ENCODE measurements at places on chromosomes 5 and 9. TPM values are rescaled to one million over a fixed set of nuclear protein-coding genes. Genes with fewer than 3 reads are reported as not detected.
A peak's percentile ranks its signal among the peaks of the same experiment; 100 is the strongest.

DNA sequence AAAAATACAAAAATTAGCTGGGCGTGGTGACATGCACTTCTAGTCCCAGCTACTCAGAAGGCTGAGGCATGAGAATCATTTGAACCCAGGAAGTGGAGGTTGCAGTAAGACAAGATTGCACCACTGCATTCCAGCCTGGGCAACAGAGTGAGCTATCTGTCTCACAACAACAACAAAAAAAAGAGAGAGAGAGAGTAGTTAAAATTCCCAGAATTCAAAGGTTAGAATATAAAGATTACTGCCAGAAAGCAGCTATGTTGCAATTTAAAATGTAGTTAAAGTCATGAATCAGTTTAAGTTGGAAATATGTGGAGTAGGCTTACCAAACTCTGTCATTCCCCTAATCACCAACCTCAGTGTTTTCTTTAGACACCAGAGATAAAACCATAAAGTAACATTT lies 58.7 kb upstream of the SUSD1 start:
- DNase-seq = no peak

GRCh38 chr5:82855893-82856550 lies 221.2 kb downstream of the TMEM167A start:
- DNase-seq = no peak

GRCh38 chr5:140672455-140673186 lies 755 bp downstream of the DND1 start:
- DNase-seq = peak; percentile 45

- no peak for DNase-seq
Measured at GRCh38 chr5:147426640-147427327, 83.1 kb downstream of the DPYSL3 start.

DNA sequence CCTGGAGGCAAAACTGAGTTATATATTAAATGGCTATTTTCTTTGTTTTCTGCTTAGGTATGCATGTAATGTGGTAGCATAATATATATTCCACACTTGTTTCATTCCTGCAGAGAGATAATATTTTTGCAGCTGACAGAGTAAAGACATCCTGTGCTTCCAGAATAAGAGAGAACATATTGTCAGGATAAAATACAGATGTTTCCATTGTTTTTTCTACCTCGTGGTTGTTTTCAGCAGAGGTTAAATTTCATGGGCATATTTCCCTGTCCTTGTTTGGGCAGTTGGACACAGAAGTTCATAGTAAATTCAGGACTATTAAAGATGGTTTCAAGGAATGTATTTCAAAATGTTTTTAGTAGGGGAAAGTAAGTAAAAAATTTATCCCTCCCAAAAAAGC lies 47.6 kb upstream of the MEGF10 start:
- no peak for DNase-seq

GRCh38 chr5:82624062-82624461 lies 345.9 kb upstream of the RPS23 start:
- DNase-seq = no peak

DNA sequence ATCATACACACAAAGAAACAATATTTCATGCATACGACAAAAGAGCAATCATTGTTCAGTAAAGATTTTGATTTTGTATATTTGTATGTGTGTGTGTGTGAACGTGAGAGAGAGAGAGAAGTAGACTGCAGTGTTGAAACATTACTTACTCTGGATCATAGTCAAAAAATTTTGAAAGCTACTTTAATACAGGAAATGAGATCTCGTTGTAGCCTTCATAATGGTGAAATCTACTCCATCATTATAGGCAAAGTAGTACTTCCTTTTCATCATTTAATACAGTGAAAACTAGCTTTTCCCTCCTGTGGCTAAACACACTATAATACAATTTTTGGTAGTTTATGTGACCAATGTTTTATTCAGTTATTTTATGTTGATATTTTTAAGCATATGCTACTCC lies 1427.7 kb upstream of the C9orf72 start:
- no peak for DNase-seq

The ITGA2 gene
- total RNA-seq = 2.3 TPM

The CHMP5 gene
- total RNA-seq = 119 TPM

The SRD5A1 gene
- 9.5 TPM for total RNA-seq

The SLC22A5 gene
- total RNA-seq = 3.6 TPM

The DELE1 gene
- total RNA-seq = 49.3 TPM

The BRINP1 gene
- total RNA-seq = not detected

The C5orf63 gene
- 9.4 TPM for total RNA-seq

The PCDHB8 gene
- not detected for total RNA-seq
